Stimulated activated CD4-positive, alpha-beta T cell treated with anti-CD3 and anti-CD28 coated beads, Interleukin-15, amount 100 ng/mL, for 1 hour (primary cell): ENCODE measurements at places on chromosomes 7 and 10.

DNA sequence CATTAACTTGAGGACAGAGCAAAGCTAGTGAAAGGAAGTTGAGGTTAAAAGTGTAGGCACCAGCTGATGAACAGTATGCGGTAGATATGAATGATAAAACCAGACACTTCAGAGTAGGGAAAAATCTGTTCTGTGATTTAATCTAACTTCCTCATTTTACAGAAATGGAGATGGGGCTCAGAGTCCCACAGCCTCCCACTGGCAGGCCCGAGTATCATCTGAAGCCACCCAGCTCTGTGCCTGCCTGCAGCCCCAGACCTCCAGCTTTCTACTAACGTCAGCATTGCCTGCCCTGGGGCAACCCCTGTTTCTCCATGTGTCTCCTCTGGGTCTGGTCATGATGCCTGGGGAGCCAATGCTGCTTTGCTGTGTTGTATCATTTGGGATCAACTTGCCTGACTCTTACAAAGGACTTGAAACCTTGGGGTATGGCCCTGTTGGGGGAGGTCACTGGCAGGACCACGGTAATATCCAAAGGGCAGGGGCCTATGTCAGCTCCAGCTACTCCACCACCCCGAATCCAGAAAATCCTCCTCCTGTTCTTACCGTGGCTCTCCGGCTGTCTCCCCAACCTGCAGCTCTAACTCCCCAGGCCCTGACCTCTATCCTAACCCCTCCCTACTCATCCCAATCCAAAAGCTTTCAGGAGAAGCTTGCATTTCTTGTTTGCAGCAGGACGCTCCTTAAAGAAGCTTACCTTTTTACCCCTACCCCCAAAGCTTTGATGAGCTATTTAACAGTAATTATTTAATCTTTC lies 56.2 kb upstream of the NPY start:
- no peak for DNase-seq

GRCh38 chr10:43208147-43209073 lies 58.5 kb downstream of the RASGEF1A start:
- no peak for DNase-seq

- DNase-seq, result no peak
These were observed 141.6 kb downstream of the HIBADH start for GRCh38 chr7:27520815-27521790.

DNA sequence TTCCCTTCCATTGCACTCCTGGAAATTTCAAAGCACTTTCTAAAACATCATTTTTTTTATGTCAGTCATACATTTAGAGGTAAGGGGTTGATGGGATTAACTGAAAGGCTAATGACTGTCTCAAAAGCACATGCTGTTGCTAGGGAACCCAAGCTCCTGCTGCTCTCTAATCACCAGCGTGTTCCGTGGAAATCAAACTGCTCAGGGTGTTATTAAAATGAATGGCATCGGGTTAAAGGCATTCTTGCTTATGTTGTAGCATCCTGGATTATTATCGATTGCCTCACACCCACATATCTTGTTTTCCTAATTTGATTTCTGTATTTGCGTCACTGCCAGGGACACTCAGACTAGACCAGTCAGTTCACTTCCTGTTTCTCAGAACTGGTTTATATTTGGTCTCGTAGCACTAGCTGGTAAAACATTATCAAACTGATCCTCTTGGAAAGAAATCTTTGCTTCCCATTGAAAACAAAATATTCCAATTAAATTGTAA lies 216.5 kb upstream of the MKLN1 start:
- DNase-seq, result no peak

- no peak for DNase-seq
These were observed 11.7 kb downstream of the EPHB6 start for GRCh38 chr7:142866361-142867096.

- DNase-seq, result no peak
These were observed 108.0 kb downstream of the SPAG6 start for GRCh38 chr10:22453320-22453719.

DNA sequence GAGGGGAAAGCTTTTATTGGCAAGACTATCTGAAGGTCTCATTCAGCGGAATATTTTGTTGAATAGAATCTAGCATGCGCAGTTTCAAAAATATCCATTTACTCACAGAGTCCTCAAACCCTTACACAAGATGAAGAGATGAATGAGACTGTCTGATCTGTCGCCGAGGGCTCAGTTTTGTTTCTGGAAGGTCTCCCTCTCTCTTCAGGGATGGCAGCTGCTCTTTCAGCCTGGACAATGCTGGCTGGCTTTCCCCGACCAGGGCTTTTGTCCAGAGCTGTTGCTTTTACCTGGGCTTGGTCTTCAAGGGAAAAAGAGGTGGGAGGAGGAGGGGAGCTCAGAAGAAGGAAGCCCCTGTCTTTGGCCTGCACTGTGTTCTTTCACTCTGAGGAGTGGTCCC lies 81.9 kb upstream of the BTBD16 start:
- no peak for DNase-seq

DNA sequence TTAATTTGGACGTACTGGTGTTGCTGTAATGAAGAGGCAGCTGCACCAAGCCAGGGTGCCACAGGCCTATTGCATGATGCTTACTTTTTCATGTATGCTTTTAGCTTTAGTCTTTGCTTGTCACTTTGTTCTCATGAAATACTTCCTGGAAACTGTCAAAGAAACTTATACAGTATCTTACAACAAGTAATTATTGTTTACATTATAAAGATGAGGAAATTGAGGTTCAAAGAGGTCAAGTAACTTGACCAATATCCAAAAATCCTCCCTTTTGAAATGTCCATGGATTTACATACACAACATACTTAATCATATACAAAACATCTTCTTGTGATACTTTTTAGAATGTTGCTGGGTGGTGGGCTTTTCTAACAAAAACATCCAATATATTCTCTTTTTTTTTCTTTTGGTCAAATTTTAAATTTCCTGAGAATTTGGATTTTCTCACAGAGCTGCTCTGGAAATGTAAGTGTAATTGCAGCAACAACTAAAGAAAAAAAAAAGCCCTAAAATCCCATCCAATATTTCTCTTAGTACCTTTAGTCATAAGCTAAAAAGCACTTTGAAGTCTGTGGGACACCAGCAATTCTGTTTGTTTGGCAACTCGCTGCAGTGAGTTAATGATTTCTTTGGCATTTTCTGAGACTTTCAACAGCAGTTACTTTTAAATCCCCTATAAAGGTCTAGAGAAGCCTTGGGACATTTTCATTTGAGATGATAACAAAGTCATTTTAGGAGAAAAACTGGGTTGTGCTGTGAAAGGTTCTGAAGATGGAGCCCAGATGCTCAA lies 500.6 kb upstream of the IGFBP3 start:
- DNase-seq, result no peak

GRCh38 chr10:7944215-7944480 lies 110.3 kb upstream of the GATA3 start:
- no peak for DNase-seq

GRCh38 chr7:85469446-85470010 lies 282.7 kb upstream of the SEMA3D start:
- DNase-seq, result no peak

DNA sequence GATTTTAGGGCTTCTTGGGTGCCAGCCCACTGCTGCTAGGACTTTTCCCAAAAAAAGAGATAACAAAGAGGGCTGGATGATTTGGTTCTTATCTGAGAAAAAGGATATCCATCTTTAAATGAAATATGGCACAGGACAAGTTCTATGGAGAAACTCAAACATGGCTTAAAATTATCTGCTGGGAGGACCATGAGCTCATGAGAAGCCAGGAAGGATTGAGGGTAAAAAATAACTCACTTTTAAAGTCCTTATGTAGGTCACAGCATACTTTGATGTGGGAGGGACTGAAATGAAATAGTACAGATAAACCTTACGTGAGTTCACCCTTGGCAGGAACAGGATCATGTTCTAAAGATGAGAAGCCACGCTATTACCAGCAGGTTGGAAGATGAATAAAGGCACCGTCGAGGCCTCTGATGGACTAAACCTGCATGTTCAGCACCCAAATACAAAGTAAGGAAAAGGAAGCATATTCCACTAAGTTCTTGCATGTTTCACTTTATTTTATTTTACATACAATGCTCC lies 369.2 kb upstream of the KLF6 start:
- no peak for DNase-seq

DNA sequence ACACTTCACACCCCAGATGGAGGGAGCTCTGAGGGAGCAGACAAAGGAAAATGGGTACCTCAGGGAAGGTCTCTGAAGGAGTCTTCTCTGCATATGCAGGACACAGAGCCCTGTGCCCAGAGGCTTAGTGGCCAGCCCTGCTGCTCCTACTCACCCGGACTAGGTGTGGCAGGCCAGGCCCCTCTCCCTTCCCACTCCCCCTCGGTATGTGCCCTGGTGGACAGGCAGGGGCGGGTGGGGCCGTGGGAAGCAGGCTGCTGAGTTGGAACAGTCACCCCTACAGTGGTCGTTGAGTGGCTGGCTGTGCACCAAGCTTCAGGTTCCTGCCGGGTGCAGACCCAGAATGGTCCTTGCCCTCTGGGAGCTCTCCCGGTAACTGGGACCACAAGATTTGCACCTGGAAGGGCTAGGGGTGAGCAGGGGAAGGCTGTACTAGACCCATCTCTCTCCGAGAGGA lies 68.6 kb downstream of the ZMIZ1 start:
- DNase-seq, result no peak

DNA sequence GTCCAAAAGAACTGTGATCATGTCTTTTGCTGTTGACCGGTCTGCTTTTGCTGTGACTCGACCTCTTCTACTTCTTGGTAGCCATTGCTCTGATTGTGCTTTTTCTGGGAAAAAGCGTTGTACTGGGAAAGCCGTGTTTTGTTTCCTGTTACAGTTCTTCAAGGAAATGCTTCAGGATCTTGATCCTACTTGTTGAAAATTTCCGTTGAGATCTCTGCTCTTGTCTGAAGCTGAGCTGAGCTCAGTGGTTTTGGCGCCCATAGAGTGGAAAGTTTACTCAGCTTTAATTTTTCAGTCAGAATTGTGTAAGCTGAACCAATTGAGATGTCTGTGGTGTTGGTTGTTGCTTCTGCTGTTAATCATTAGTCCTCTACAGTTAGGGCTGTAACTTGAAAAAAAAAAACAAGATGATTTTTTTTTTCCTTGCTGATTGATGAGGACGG lies 302.2 kb downstream of the CCDC3 start:
- DNase-seq, result no peak

DNA sequence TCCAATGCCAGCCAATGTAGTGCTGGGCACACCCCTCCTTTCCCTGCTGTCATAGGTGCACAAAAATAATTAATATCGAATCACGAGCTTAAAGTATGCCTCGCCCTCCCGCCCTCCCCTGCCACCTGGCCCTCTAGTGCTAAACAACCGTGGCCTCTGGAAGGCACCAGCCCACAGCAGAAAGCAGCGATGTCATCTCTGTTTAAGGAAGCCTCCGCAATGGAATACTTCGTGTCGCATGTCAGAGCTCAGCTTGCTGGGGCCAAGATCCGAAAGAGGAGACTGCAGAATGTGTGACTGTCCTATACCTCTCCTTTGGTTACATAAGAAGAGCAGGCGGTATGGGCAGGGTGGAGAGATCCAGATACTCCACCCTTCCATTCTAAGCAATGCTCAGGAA lies 71.5 kb downstream of the RHOBTB1 start:
- no peak for DNase-seq

DNA sequence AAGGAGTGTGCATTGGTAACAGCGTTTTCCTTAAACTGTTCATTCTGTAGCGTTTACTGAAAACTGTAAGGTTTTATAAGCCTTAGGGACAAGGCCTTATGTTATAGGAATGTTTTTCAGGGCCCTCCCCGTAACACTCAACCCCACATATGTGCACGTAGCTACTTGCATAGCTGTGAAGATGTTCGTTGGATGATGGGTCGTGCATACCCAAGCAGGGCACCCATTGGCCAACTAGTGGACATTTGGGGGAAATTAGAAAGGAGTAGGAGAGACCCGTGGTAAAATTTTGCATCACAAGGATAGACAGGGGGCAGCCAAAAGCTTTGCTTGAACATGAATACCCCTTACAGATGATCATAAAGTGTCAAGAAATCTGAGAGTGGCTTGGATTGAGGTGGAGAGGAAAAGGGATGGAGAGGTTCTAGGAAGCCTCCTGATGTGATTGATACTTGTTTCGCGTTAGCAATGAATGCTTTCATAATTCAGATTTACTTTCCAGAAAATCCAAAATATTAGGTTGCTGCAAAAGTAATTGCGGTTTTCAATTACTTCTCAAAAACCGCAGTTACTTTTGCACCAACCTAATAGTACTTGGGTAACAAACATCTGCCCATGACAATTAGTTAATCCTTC lies 878 bp downstream of the SEC61A2 start:
- DNase-seq, result no peak

DNA sequence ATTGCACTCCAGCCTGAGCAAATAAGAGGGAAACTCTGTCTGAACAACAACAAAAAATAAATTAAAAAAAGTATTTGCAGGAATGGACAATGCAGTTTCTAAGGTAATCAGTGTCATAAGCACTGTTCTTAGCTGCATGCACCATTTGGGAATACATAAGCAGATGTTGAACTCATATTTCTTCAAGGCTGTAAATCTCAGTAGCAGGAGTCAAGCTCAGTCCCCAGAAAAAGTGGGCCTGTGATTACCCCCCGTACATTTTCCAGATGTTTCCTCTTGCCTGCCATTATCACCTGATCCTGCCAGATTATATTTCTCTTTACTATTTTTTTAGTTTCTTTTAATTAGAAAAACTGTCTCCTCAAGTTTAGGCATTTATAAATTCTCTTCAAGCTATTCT lies 667.6 kb upstream of the ANKRD30A start:
- DNase-seq, result no peak

DNA sequence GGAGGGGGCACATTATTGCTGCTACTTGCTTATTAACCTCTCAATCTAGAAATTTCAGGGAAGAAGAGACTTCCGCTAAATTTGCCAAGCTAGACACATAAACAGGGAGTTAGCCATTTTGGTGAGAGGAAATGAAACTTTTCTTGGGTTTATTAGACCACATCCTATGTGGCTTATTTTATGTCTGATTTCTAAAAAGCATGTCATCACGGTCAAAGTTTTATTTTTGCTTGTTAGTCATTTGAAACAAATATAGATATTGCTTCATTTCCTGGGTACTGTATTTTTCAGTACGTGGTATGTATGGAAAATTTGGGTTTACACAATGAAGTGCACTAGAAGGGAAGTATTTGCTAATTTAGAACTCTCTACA lies 144.1 kb downstream of the TCF7L2 start:
- no peak for DNase-seq
